ENCODE measurements at places on chromosomes 6 and 20.
A peak's percentile ranks its signal among the peaks of the same experiment; 100 is the strongest.

GRCh38 chr6:141675957-141676356 is 456.8 kb upstream of the GJE1 start:
- DNase-seq, result no peak

DNA sequence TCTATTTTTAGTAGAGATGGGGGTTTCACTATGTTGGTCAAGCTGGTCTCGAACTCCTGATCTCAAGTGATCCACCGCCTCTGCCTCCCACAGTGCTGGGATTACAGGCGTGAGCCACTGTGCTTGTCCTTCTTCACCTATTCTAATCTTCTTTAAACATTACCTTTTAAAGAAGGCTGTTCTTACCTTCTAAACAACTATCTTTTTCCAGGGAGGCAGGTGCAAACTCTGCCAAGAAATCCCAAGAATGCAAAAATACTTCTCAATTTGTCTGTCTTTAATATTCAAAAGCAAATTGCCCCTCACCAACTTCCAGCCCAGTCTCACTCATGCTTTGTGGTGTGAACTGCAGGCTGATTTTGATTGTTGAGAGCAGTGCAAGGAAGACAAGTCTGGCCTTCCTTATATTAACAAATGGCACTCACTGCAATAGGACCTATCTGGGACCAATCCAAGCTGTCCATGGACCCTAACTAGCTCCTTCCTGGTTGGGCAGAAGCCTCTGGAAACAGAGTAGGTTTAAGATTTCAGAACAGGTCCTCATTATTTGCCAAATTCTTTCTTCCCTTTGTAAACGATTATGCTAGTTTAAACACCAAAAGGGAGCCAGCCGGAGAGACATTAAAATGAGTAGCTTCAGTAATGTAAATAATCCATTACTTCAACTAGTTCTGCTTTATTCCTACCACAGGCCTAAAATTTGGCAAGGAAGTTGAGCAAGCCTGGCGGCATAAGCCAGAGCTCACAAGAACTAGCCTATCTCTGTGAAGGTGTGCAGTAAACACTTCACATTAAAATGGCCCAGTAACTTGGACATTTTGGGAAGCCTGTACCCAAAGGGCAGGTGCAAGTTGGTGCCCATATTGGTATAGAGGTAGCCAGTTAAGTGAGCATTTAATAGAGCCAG is 1.6 kb downstream of the SCAND1 start:
- peak; percentile 30 for DNase-seq

DNA sequence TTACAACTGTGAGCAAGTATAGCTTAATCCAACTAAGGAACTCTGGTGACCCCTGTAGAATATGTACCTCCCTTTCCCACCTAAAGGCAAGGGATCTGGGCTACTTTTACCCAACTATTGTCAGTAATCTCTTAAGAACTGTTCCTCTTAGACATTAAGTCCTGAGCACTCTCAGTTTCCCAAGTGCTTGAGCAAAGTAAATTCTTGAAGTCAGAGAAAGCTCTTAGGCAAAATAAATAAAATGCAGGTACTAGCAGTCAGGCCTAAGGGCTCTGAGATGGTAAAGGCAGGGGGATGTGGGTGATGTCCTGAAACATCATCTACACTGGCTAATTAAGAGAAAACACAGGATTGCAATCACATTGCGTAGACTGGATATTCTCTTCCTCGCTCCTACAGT is 446.4 kb upstream of the FLRT3 start:
- DNase-seq, result no peak

DNA sequence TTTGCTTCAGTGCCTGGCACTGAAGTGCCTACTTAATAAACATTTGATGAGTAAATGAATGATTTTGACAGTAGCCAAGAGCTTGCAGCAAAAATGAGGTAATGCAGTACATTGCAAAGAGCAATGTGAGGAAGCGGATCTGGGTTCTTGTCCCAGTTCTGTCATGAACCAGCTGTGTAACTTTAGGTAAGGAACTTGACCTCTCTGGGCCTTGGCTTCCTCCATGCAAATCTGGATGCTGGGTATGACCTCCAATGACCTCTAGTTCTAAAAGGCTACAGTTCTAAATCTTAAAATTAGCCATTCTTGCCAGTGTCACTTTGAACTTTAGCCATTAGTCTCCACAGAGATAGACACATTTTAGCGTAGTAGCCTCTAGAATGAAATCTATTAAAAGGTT is 3.6 kb upstream of the SAMD5 start:
- no peak for DNase-seq

GRCh38 chr20:10682939-10683338 is 9.1 kb upstream of the JAG1 start:
- no peak for DNase-seq

DNA sequence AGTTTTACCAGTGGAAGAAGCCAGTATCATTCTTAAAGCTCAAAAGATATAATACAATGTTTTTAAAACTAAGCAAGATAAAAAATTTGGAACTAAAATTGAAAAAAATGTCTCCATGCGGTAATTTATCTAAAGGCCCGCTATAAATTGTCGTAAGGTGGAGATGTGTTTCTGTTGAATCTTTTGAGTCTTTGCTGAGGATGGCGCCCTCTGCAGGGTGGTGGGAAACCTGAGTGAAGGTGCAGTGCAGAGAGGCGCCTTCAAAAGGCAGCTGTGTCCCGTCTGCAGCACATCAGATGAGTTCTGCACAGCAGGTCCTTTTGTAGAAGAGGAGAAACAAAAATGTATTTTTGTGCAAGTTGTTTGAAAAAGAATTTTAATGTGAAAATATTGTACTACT is 29.4 kb upstream of the KIF25 start:
- DNase-seq, result no peak

DNA sequence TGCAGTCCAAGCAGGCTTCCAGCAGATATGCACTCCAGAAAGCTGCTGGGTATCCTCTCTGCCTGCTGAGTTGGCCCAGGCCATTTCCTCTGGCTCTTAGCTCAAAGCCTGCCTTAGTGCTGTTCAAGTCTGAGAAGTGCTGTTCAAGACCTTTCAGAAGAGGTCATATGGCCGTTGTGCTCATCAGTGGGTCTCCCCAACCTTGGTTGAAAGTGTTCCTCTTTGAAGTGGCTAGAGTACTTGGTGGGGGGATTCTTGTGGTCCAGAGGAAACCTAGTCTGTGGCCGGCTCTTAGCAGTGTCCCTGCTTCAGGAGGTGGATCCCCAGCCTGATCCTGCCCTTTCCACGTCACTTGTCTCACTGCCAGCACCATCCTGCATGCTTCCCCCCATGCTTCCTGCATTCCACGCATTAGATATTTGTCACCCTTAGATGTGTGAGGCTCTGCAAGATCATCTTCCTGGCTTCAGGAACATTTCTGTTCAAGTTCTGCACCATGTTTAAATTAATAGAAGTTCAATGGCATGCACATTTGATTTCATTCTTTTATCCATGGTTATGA is 105.0 kb downstream of the FIG4 start:
- no peak for DNase-seq

- DNase-seq, result no peak
Measured at GRCh38 chr6:99611148-99611547, 4.5 kb downstream of the PRDM13 start.

- DNase-seq, result no peak
Measured at GRCh38 chr20:53081916-53082863, 110.0 kb downstream of the TSHZ2 start.

- DNase-seq, result no peak
Measured at GRCh38 chr6:148250975-148251685, 91.5 kb upstream of the SASH1 start.

DNA sequence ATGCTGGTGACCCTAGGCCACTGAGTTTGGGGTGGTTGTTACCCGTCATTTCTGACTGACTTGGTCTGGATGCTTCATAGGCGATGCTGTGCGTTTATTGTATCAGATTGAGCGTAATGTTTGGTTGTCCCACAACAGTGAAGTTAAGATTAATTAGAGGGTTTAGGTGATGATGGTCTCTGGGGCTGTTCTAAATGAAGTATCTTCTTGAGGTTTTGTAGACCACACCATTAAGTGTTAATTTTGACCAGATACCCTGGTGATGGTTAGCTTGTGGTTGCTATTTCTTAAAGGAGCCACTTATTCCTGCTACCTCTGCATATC is 132.8 kb downstream of the ARID1B start:
- no peak for DNase-seq

GRCh38 chr6:105038259-105038658 is 81.4 kb downstream of the LIN28B start:
- DNase-seq, result no peak

GRCh38 chr20:10276878-10277580 is 58.4 kb downstream of the SNAP25 start:
- DNase-seq, result no peak

DNA sequence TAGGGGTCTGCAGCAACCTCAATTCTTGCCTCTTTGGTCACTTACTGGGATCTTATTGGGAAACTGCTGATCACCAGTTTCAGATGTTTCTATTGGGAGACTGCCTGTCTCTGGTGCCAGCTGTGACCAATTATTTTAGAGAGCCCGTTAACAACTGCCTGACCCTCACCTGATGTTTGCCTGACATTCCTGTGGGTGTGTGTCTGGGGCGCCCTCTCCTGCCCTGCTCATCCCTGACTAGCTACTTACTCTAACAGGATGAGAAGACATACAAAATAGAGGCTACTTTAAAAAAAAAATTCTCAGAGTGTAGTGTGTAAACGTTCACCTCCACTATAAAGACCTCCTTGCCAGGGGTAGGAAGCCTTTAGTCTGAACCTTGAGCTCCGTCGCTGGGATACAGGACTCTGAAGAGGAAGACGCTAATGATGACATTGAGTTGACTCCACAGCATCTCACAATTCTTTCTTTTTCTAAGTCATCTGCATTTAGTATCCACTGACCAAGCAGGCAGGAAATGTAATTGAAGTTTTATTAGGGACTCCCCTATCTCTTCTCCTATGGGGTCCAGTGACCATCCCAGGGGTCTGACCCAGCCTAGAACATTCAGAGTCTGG is 54.6 kb upstream of the DDR1 start:
- DNase-seq, result no peak

DNA sequence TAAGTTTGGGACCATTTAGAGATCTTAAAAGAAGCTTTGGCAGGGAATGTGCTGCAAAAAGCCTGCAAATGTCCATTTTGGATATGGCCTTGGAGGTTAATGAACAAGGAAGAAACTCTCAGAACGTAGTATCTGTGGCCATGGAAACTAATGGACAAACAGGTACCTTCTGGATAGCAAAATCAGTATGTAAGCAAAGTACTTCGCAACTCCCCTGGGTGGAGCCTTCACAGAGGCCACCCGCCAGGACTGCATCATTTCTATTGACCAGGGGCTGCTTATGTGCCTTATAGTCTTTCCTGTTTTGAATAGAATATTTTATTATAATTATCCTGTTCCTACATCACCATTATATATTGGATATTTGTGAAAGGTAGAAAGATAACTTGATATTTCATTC is 510.8 kb upstream of the SYNCRIP start:
- DNase-seq, result no peak

Measured in MM.1S (cell line).